NCI-H524 treated with DMSO at 0.1 percent for 48 hours (cell line): ENCODE measurements at places on chromosomes 16 and 17.
A peak's percentile ranks its signal among the peaks of the same experiment; 100 is the strongest.

- DNase-seq: peak; percentile 18
Measured at GRCh38 chr17:42720996-42721583, 23.8 kb downstream of the EZH1 start.

GRCh38 chr17:21194226-21194625, 19.7 kb downstream of the TMEM11 start:
- no peak for DNase-seq

DNA sequence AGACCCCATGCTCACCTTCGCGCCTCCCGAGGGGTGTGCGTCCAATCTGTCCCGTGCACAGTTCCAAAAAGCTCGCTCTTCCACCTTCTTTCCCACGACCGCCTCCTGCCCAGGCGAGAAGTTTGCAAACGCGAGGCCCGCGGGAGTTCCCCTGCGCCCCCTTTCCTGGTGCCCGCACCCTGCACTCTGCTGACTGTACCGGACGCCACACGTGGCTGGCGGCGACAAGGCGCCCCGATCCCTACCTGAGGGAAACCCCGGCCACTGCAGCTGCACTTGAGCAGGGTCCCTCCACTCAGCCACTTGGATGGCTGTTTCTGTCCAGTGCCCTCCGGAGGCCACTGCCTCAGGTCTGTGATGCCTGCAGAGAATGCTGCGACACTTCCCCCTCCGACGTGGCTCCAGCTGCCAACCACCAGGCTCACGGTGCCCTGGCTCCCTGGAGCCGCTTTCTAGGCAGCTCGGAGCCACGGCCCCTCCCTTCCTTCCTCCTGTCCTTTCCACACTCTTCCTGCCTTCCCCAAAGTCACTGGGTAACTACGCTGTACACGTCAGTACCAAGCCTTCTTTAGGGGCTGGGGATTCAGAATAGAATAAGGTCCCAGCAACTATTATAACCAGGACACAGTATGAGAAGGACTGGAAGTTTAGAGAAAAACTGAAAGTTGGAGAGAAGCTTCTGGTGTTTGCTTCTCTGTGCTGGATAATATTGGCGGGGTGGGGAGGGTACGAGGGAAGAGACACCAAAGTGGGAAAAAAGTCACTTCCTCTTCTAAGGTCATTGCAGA, at the start of gene MLKL:
Gene MLKL (minus strand): TSS at position 425 of the 788 bp plus-strand sequence. CDS start 5,105 bp downstream, outside the sequence.
- DNase-seq: no peak

DNA sequence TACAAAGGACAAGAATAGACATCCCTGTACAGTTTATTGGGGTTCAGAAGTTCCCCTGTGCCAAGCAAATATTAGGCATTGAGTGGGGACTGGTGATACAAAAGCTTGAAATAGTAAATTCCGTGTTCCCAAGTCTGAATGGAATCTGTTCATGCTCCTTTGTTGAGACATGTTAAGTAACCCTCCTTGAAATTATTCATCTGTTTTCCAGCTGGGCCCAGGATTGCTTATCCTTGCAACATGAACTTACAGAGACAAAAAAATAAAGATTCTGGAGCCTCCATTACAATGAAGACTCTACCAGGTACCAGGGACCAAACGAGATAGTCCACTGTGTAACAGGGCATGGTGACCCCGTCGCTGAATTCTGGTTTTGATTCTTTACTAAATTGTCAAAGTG, 6.1 kb upstream of the CCL8 start:
- DNase-seq: no peak

DNA sequence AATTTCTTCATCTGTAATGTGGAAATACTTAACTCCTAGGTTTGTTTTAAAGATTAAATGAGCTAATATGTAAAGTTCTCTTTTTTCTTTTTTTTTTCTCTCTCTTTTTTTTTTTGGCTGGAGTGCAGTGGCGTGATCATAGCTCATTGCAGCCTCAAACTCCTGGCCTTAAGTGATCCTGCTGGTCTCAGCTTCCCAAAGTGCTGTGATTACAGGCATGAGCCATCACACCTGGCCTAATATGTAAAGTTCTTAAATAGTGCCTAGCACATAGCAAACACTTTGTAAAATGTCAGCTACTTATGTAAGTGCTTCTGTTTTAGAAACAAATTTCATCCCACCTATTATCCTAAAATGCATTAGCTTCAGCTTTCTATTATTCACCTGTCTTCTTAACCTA, 40.0 kb downstream of the TMC6 start:
- DNase-seq: no peak
